ENCODE measurements at places on chromosomes 2 and 18.

- H3K4me3 ChIP-seq: no peak overlapping the region
- no peaks in the 10 kb centered on the region for H3K4me1 ChIP-seq
- H3K27ac ChIP-seq: no peak overlapping the region
- DNase-seq: no peak
- H3K27me3 ChIP-seq: no peaks in the 10 kb centered on the region
Measured at GRCh38 chr2:232162187-232162586, 200.7 kb downstream of the DIS3L2 start.

- H3K36me3 ChIP-seq: peaks cover 33% of the 10 kb centered on the region
- no peaks in the 10 kb centered on the region for H3K4me1 ChIP-seq
- no peaks in the 10 kb centered on the region for H3K27me3 ChIP-seq
- no peak for DNase-seq
- no peak overlapping the region for H3K27ac ChIP-seq
Measured at GRCh38 chr2:39033980-39034379, 86.9 kb downstream of the SOS1 start.

DNA sequence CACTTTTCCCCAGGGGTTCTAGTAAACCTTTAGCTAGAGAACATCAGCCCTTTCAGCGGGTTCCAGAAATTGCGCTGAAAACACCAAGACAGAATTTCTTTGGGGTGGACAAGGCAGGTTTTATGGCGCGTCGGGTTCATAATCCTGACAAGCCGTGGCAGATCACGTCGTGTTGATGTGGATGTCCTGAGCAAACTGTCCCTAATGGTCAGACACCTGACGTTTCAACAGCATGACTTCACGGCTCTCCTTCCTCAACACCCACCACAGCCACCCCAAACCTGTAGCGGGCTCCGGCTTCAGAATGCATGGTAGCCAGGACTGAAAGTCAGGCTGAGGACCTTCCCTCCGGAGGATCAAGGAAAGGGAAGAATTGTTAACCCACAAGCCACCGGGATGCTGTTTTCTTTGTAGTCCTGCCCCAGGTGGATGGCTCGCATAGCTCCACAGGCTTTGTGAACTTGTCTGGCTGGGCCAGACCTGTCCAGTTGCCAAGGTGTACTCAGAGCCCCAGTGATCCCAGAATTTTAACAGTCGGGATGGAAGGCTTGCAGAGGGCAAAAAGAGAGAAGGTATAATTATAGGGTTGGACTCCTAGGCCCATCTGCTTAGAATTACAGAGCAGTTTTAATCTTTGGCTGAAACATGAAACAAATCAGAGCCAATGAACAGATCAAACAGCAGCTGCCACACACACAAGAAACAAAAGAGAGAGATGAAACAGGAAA lies 1.5 kb downstream of the APCDD1 start:
- DNase-seq: no peak
- no peak overlapping the region for H3K4me3 ChIP-seq
- no peaks in the 10 kb centered on the region for H3K4me1 ChIP-seq
- H3K27me3 ChIP-seq: peaks cover 33% of the 10 kb centered on the region
- H3K27ac ChIP-seq: no peak overlapping the region

GRCh38 chr18:74651327-74652128 lies 53.9 kb downstream of the ZNF407 start:
- no peaks in the 10 kb centered on the region for H3K36me3 ChIP-seq
- no peak overlapping the region for H3K4me3 ChIP-seq
- no peaks in the 10 kb centered on the region for H3K4me1 ChIP-seq
- no peaks in the 10 kb centered on the region for H3K27me3 ChIP-seq
- DNase-seq: no peak
- no peak overlapping the region for H3K27ac ChIP-seq

GRCh38 chr2:119522671-119523070 lies 1.6 kb downstream of the SCTR start:
- H3K27ac ChIP-seq: no peak overlapping the region
- no peak for DNase-seq

GRCh38 chr18:23837591-23837990 lies 148.3 kb downstream of the LAMA3 start:
- no peaks in the 10 kb centered on the region for H3K36me3 ChIP-seq
- DNase-seq: no peak
- H3K27me3 ChIP-seq: peaks cover 4% of the 10 kb centered on the region
- H3K27ac ChIP-seq: no peak overlapping the region
- H3K4me1 ChIP-seq: no peaks in the 10 kb centered on the region
- H3K4me3 ChIP-seq: no peak overlapping the region

DNA sequence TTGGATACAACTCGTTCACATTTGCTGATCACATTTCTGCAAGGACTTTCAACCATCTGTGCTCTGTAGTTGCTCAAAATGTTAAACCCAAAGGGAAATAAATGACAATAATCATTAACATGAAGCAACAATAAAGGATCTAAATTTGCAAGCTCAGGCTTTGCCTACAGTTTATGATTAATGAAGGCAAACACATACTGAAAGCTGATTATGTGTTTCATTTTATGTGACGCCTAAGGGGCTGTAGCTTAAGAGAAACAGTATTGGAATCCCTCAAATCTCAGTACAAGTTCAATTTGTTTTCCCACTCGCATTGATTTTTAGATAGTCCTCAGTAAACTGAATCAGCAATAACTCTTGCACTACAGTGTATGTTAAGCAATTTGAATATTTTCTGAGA lies 160.3 kb upstream of the FSIP2 start:
- no peaks in the 10 kb centered on the region for H3K4me1 ChIP-seq
- no peak for DNase-seq
- no peaks in the 10 kb centered on the region for H3K36me3 ChIP-seq
- H3K27me3 ChIP-seq: no peaks in the 10 kb centered on the region
- H3K27ac ChIP-seq: no peak overlapping the region

DNA sequence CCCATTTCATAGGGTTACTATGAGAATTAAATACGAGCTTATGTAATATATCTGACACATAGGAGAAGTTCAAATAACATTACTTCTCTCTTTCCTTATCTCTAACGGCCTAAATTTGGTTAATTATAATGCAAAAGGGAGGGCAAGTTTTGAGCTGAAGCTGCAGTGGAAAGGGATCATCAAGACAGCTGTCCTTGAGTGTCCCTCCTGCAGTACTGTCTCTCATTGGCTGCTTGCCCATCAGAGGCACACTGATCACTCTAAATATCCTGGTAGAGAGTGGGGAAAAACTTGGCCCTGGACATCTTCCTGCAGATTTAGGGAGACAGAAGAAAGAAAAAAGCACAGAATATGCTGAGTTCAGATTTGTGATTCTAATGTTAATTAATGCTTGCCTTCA lies 186.0 kb downstream of the CAMKMT start:
- no peaks in the 10 kb centered on the region for H3K36me3 ChIP-seq
- H3K4me3 ChIP-seq: no peak overlapping the region
- no peak overlapping the region for H3K27ac ChIP-seq

DNA sequence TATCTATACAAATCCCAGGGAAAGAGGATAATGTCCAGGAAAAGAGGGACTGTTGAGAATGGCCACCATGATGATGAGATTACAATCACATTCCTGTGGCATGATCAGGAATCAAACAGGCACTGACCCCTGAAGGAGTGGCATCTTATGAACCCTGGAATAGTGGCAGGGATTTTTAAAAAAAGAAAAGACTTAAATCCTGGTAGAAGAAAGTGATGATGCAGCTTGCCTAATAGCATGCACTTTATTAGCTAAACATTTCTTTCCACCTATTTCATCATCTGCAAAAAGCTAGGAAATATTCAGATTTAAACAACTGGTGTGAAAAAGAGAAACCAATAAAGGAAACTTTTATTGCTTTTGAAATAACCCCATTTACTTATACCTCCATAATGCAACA lies 87.2 kb upstream of the FSHR start:
- no peak overlapping the region for H3K27ac ChIP-seq
- no peak overlapping the region for H3K4me3 ChIP-seq
- no peaks in the 10 kb centered on the region for H3K36me3 ChIP-seq
- DNase-seq: no peak
- H3K27me3 ChIP-seq: no peaks in the 10 kb centered on the region
- no peaks in the 10 kb centered on the region for H3K4me1 ChIP-seq

GRCh38 chr2:235669269-235669831 lies 175.5 kb downstream of the AGAP1 start:
- no peak overlapping the region for H3K27ac ChIP-seq
- H3K4me1 ChIP-seq: peaks cover 5% of the 10 kb centered on the region
- H3K36me3 ChIP-seq: no peaks in the 10 kb centered on the region
- DNase-seq: no peak

DNA sequence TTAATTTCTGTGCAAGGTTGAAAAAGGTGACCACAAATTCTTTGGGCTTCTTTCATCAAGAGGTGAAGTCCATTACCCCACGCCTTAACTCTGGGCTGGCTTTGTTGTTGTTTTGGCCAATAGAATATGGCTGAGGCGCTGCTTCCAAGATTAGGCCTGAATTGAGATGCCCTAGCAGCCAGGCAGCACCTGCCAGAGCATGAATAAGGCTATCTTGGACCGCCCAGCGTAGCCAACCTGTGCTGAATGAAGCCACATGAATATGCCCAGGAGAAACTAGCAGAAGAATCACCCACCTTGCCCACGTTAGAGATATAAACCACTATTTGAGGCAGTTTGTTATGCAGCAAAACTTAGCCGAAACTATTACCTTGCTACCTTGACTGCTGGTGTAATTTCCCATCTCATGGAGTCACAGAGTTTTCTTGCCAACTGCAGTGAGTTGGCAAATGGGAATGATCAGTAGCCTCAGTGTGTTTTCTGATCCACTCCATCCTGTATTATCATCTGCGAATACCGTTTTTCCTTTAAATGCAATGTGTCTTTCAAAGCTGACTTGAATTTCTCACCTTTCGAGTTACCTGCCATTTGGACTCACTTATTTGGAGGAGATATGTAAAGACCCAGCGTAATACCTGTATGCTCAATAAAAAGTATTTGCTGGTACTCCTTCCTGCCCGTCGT lies 679 bp downstream of the TSGA10 start:
- no peaks in the 10 kb centered on the region for H3K27me3 ChIP-seq
- peaks cover 21% of the 10 kb centered on the region for H3K4me1 ChIP-seq

DNA sequence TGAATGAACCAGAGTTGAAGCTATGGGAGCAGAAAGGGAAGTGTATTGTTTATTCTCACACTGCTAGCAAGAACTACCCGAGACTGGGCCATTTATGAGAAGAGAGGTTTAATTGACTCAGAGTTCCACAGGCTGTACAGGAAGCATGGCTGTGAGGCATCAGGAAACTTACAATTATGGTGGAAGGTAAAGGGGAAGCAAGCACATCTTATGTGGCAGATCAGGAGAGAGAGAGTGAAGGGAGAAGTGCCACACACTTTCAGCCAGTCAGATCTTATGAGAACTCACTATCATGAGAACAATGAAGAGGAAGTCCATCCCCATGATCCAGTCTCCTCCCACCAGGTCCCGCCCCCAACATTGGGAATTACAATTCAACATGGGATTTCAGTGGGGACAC lies 383.2 kb upstream of the SLC14A2 start:
- H3K4me3 ChIP-seq: no peak overlapping the region
- no peaks in the 10 kb centered on the region for H3K36me3 ChIP-seq
- no peaks in the 10 kb centered on the region for H3K27me3 ChIP-seq
- H3K27ac ChIP-seq: no peak overlapping the region
- H3K4me1 ChIP-seq: no peaks in the 10 kb centered on the region

DNA sequence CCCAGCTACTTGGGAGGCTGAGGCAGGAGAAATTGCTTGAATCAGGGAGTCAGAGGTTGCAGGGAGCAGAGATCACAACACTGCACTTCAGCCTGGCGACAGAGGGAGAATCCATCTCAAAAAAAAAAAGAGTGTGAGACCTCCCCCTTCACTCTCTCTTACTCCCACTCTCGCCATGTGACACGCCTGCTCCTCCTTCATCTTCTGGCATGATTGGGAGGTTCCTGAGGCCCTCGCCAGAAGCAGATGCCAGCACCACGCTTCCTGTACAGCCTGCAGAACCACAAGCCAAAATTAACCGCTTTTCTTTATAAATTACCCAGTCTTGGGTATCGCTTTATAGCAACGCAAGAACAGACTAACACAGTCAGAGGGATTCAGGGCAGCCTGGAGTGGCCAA lies 66.3 kb upstream of the CREB1 start:
- no peaks in the 10 kb centered on the region for H3K27me3 ChIP-seq
- H3K27ac ChIP-seq: no peak overlapping the region
- no peaks in the 10 kb centered on the region for H3K4me1 ChIP-seq

GRCh38 chr18:58993260-58993659 lies 128.6 kb downstream of the ZNF532 start:
- no peak overlapping the region for H3K27ac ChIP-seq
- DNase-seq: no peak
- no peaks in the 10 kb centered on the region for H3K27me3 ChIP-seq
- no peaks in the 10 kb centered on the region for H3K4me1 ChIP-seq
- no peaks in the 10 kb centered on the region for H3K36me3 ChIP-seq

GRCh38 chr2:68946117-68946516 lies 6.6 kb downstream of the GKN2 start:
- no peaks in the 10 kb centered on the region for H3K36me3 ChIP-seq
- peaks cover 4% of the 10 kb centered on the region for H3K27me3 ChIP-seq
- no peak for DNase-seq
- H3K4me1 ChIP-seq: peaks cover 3% of the 10 kb centered on the region
- H3K4me3 ChIP-seq: no peak overlapping the region

- no peaks in the 10 kb centered on the region for H3K36me3 ChIP-seq
- H3K27me3 ChIP-seq: no peaks in the 10 kb centered on the region
- H3K4me3 ChIP-seq: no peak overlapping the region
- no peak for DNase-seq
- peak overlapping the region; percentile 78 for H3K27ac ChIP-seq
Measured at GRCh38 chr2:151765760-151766410, 31.6 kb upstream of the NEB start.

DNA sequence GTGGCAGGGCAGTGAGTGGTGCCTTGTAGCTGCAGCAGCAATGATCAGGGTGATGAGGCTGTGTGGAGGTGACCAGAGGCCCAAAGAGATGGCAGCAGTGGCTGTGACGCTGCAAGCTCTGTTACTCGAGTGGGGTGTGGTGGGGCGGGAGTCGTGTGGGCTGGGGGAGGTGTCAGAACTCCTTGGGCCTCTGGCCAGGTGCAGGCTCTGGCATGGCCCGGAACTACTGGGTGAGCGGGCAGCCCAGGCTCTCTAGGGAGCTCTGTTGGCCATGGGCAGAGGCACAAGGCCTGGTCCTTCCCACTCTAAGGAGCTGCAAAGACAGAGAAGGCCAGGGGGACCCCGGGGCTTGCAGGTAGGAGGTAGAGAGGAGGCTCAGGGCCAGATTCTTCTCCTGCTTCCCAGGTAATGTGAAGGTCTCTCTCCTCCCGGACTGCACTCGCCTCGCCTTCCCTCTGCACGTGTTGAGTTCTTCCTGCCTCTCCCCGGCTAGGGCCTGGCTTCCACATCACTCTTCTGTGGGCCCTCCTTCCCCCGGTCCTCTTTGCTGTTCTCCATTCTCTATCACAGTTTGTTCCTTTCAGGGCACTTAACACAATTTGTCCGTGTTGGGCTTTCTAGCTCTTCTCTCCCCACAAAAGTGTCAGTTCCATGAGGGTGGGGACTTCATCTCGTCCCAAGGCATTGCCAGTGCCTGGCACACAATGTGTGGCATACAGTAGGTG lies 114.8 kb downstream of the MCFD2 start:
- H3K4me1 ChIP-seq: 0 out of 2 replicates have a peak, but pooled peaks cover 4% of the 10 kb centered on the region
- peaks cover 57% of the 10 kb centered on the region for H3K27me3 ChIP-seq
- H3K4me3 ChIP-seq: no peak overlapping the region
- no peaks in the 10 kb centered on the region for H3K36me3 ChIP-seq

GRCh38 chr2:71419145-71419544 lies 34.2 kb upstream of the DYSF start:
- peaks cover 44% of the 10 kb centered on the region for H3K36me3 ChIP-seq
- H3K4me1 ChIP-seq: no peaks in the 10 kb centered on the region
- no peak overlapping the region for H3K4me3 ChIP-seq
- no peaks in the 10 kb centered on the region for H3K27me3 ChIP-seq
- DNase-seq: peak; percentile 9
